ENCODE measurements at places on chromosomes 16 and 17.

DNA sequence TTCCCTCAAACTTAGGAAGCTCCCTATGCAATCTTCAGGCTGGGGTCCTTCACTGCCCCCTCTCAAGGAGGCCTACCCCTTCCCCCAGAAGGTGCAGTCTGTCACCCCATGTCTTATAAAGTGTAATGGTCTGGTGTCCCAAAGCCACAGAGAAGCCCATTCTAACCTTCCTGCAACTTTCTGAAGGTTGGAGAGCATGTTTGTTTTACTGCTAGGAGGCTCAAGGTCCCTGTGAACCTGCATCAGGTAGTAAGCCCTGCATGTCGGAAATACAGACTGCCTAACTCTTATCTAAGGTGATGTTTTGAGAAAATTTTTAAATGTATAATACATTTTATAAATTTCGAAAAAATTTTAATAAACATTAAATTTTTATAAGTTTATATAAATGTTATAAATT lies 18.3 kb downstream of the ZNF750 start:
- DNase-seq, result no peak

DNA sequence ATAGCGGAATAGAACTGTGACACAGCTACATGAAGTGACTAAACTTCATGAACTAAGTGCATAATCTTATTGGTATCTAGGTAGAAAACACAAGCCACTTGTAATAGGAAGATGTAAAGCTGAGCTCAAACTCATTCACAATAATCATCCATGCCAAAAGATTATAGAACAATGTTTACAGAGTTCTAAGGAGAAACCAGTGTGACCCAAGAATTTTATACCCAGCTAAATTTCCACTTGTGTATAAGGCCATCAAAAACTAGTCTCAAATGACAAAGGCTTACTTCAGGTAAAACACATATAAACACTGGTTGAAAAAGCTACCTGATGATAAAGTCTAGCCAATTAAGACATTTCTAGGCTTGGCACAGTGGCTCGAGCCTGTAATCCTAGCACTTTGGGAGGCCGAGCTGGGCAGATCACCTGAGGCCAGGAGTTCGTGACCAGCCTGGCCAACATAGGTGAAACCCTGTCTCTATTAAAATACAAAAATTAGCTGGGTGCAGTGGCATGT lies 16.9 kb upstream of the CPD start:
- DNase-seq, result no peak

DNA sequence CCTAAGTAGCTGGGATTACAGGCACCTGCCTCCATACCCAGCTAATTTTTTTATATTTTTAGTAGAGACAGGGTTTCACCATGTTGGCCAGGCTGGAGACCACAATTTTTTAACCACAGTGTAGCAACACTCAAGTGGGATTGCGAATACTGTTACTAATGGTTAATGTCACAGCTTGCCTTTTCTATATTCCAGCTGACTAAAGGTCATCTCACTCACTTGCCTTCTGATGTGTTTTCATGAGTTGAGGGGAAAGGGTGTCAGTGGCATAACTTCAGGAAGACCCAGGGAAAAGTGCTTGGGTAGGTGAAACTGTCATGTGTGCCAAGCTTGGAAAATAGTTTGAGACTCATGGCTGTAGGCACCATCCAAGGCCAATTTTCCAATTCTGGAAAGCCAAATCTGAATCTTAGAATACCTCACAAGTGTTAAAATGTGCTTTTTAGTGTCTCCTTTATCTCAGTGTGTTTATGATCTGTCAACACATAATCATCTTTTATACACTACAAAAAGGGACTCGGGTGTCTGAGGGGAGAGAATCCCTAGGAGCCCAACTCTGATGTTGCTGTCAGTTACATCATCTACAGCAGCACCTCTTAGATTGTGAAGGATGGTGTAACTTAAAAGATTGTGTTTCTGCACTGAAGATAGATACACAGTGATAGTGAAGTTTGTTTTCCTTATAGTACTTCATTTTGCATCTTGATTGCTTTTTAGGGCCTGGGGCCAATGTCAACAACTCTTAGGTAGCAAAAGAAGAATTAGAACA lies 27.1 kb downstream of the OGFOD1 start:
- DNase-seq, result no peak

GRCh38 chr16:15513156-15513555 lies 78.8 kb downstream of the BMERB1 start:
- DNase-seq, result peak; percentile 54

- DNase-seq, result no peak
These were observed 55.7 kb downstream of the IRX5 start for GRCh38 chr16:54986409-54986808.

DNA sequence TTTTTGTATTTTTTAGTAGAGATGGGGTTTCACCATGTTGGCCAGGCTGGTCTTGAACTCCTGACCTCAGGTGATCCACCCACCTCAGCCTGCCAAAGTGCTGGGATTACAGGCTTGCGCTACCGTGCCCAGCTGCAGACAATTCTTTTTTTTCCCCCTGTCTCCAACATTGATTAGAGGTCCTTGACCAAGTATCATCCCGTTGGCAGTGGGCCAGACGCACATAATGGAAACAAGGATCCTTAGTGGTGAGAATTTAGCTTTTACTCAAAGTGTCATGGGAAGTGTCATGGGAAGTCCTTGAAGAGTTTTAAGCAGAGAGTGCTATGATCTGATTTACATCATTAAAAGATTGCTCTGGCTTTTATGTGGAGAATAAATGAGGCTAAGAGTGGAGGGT lies 2.1 kb upstream of the FBXO47 start:
- DNase-seq, result no peak

Measured in gastrocnemius medialis (tissue), 4 donors.